Thoracic aorta (tissue), 2 donors: ENCODE measurements at places on chromosomes 5 and 9. TPM values are rescaled to one million over a fixed set of nuclear protein-coding genes. Genes with fewer than 3 reads are reported as not detected.

Gene SPINK14
- not detected for total RNA-seq

DNA sequence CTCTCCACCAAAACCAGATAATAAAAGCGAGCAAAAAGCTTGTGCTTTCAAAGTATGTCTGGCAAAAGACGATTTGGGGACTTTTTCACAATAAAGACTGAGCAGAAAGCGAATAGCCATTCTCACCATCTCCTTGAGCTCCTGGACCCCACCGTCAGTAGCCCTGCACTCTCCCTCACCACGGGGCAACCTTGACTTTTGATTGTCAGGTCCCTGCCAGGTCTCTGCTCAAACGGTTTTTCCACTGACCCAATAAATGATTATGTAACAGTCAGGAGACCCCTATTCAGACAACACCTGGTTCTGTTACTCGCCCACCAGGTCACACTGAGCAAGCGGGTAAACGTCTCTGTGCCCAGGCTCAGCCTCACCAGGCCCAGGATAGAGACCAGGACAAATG, 131.3 kb downstream of the MVB12B start:
- DNase-seq: no peak

DNA sequence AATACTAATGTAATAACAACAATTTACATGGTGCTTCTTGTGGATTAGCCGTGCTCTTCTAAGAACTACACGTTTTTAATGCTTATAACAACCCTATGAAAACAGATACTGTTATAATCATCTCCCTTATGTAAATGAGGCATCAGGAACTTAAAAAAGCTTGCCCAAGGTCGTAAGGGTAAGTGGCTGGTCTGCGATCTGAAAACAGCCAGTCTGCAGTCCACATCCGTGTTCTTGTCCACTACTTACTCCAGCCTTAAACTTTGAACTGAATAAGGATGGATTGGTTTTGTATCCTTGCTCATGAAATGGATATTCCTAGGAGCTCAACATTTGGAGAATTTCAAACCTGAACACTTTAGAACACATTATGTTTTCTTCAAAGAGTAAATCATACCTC, 26.7 kb downstream of the PAM start:
- DNase-seq: no peak

DNA sequence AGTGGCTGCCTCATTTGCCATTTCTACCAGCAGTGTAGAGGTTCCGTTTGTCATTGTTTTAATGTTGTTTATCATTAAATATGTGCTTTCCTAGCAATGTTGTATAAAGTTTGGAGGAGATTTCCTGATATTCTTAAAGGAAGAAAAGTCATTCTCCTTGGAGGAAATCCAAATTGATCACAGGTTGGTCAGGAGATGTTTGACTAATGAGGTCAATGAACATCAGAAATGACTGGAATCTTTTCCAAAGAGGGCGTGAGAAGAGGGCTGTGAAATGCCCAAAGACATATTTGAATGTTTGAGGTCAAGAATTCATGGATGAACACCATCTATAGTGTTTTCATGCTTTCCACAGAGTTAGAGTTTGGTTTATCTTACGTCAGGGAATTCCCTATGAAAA, 471.3 kb downstream of the MAT2B start:
- no peak for DNase-seq

Gene PPP1R26
- total RNA-seq: 17.6 TPM
